ENCODE measurements at places on chromosomes 4 and X. TPM values are rescaled to one million over a fixed set of nuclear protein-coding genes. Genes with fewer than 3 reads are reported as not detected.

KCTD8 gene
- total RNA-seq, result not detected

MAGEB2 gene
- not detected for total RNA-seq

MND1 gene
- total RNA-seq, result 13.5 TPM

DNA sequence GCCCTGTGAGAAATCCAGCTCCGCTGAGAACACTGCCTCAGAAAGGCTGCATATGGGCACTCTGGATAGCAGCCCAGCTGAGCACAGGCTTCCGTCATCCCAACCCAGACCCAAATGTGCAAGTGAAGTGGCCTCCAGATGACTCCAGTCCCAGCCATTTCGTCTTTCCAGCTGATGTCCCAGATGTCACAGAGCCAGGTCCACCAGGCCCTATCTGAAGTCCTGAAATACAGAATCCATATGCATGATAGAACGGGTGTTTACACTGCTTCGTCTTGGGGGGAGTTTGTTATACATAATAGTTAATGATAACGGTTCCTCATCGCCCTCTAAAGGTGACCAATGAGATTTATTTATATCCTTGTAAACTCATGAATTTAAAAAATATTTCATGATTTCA, 72.6 kb upstream of the TRIM2 start:
- H3K27ac ChIP-seq, result no peak overlapping the region
- H3K4me3 ChIP-seq, result no peak overlapping the region
- no peaks in the 10 kb centered on the region for H3K36me3 ChIP-seq
- peaks cover 25% of the 10 kb centered on the region for H3K4me1 ChIP-seq

- H3K36me3 ChIP-seq, result no peaks in the 10 kb centered on the region
- no peak overlapping the region for H3K27ac ChIP-seq
- no peak overlapping the region for H3K4me3 ChIP-seq
These were observed 35.3 kb downstream of the PNPLA4 start for GRCh38 chrX:7891928-7892327.

- H3K36me3 ChIP-seq, result peaks cover 2% of the 10 kb centered on the region
- H3K4me3 ChIP-seq, result peak within 1 kb of the TSS; percentile 87
- peak; percentile 89 for DNase-seq
- H3K27ac ChIP-seq, result peak within 1 kb of the TSS; percentile 83
These were observed at the start of gene SMIM14 for GRCh38 chr4:39638354-39639239. TSS of gene SMIM14 (minus strand) at chr4:39638865. CDS start at chr4:39605145, 33,720 bp downstream.

DNA sequence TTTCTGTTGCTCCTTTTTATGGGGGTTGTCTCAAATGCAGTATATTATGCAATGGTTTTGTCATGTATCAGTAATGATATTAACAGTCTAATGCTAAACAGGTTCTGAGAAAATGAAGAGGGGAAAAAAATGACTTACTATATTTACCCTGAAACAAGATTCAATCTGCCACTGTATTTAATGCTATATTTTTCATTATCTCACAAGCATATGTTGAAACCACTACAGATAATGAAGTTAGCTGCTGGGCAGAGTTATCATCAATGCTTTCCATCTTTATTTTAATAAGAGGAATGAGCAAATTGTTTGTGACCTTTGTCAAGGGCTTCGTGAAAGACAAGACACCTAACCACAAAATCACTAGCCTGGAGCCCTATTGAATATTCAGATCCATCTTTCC, 32.6 kb upstream of the NAA11 start:
- H3K36me3 ChIP-seq, result no peaks in the 10 kb centered on the region
- H3K27me3 ChIP-seq, result no peaks in the 10 kb centered on the region
- no peak overlapping the region for H3K4me3 ChIP-seq
- H3K27ac ChIP-seq, result no peak overlapping the region
- H3K4me1 ChIP-seq, result no peaks in the 10 kb centered on the region
- DNase-seq, result no peak

DNA sequence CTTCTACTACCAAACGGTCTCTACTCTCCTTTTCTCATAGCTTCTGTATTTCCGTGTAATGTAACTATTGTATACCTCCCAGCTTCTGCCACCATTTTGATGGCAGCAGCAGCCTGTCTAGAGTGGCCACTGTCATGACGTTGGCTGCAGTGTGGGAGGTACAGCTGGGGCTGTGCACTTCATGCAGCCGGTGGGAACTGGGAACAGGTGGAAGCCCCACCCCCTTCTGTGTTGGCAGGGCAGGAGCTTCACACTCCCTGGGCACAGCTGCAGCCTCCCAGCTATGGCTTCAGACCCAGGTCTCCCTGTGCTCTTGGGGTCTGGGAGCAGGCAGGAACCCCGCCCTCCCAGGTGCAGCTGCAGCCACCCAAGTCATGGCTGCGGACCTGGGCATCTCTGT, 49.8 kb upstream of the SEC24B start:
- H3K36me3 ChIP-seq, result no peaks in the 10 kb centered on the region
- no peaks in the 10 kb centered on the region for H3K4me1 ChIP-seq
- no peak overlapping the region for H3K27ac ChIP-seq
- no peak overlapping the region for H3K4me3 ChIP-seq
- no peak for DNase-seq

DNA sequence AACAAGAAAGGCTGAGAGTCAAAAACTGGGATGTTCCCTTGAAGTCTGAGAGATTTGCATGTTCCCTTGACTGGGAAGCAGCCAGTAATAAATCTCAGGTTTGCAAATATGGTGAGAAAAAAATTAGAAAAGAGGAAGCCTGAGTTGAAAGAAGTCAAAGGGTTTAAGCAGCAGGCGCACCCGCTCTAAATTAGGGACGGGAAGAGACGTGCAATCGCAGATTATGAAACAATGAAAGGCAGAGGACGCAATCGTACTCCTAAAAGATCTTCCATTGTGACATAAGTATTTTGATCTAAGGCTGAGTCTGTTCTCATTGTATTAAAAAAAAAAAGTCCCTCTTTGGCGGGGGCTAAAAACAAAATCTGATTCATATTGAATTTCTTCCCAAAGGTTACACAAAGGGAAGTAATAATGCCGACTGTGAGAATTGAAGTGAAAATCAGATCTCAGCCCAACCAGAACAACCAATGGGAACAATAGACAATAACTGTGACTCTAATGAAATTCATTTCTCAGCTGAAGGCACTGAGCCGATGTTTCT, 28.2 kb downstream of the SAT1 start:
- H3K27me3 ChIP-seq, result peaks cover 3% of the 10 kb centered on the region
- no peak overlapping the region for H3K4me3 ChIP-seq
- peaks cover 6% of the 10 kb centered on the region for H3K4me1 ChIP-seq
- no peak for DNase-seq

DNA sequence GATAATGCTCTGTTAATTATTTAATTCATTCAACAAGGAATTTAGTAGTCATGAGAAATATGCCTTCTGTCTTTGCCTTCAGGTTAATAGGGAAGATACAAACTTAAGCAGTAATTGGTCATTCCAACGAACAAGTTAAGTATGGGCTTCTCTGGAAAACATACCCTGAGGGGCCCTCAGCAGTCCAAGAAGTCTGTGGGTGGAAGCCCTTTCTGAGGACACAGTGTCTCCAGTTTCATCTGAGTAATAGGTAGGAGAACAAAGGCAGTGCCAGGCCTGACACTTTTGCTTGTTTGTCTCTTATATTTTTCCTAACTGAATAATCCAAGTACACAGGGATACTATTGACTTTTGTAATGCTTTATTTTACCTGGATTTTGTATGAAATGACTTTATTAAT, 262.5 kb downstream of the FBXW7 start:
- no peaks in the 10 kb centered on the region for H3K36me3 ChIP-seq
- no peak for DNase-seq
- H3K27me3 ChIP-seq, result no peaks in the 10 kb centered on the region
- H3K4me3 ChIP-seq, result no peak overlapping the region
- no peak overlapping the region for H3K27ac ChIP-seq
- peaks cover 6% of the 10 kb centered on the region for H3K4me1 ChIP-seq
